OCI-M1 (cell line): ENCODE measurements at places on chromosomes 2 and 18.

- no peak for DNase-seq
These were observed 115.4 kb downstream of the ACAA2 start for GRCh38 chr18:49697757-49698524.

DNA sequence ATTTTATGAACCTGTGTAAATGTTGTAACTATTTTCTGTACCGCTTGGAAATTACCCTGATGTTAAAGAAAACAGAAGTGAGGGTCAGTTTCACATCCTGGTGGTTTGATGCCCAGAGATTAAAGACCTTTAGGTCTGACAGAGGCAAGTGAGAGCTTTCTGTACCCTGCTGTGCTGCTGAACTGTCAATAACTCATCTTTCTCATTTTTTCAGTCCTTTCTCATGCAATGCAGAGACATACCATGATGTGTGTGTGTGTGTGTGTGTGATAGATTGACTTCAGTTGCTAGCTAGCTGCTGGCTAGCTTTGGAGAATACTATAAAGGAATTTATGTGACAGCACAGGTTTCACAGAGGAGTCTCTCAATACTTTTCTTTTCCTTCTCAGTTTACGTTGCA, 2025.6 kb upstream of the LRRTM1 start:
- peak; percentile 1 for DNase-seq

- no peak for DNase-seq
These were observed 62.3 kb upstream of the NCK2 start for GRCh38 chr2:105682401-105682800.

DNA sequence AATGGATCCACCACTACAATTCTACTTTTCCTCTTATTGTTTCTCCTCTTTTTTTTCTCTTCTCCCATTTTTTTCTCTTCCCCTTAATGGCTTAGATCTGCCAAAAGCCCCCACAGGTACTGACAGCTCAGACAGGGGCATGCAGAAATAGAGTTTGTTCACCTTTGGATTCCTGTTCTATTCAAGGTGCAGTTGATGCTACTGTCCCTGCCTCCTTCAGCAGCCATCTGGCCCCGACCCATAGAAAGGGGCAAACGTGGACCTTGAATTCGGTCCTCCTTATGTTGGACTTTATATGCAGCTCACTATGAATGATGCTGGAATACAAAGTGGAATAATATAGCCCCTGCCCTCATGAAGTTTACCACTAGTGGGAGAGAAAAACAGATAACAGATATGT, 27.7 kb upstream of the ALK start:
- no peak for DNase-seq

DNA sequence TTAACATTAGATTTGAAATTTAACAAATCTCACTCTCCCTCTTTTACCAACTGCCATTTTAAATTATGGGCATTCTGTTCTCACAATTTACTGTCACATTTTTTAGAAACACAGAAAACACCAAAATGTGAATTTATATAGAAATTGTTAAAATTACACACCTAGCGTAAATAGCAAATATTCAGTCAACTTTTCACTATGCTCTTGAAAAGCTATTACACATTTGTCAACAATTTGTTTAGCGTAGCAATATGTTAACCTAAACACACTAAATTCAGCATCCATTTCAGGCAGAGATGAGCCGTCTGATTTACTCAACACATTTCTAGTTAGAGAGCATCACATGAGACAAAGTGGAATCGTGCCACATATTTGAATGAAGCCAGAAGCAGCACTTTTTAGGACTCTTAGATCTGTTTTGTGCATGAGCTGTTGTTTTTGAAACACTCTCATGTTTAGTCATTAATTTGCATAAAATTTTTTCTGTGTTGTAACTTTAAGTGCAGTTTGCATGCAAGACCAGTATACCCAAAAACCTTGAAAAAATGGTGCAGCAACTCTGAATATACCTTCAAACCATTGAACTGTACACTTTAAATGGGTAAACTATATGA, 8.2 kb downstream of the TTC32 start:
- DNase-seq = no peak

- peak; percentile 13 for DNase-seq
These were observed 50.5 kb upstream of the DLX2 start for GRCh38 chr2:172153156-172153555.

- peak; percentile 58 for DNase-seq
These were observed 143.0 kb upstream of the SCN7A start for GRCh38 chr2:166637051-166637450.

- no peak for DNase-seq
These were observed 139.3 kb downstream of the SETBP1 start for GRCh38 chr18:44819944-44820510.

GRCh38 chr2:1600191-1601066, 143.9 kb downstream of the PXDN start:
- no peak for DNase-seq

GRCh38 chr18:20971886-20972267, 139.7 kb downstream of the ROCK1 start:
- peak; percentile 67 for DNase-seq

DNA sequence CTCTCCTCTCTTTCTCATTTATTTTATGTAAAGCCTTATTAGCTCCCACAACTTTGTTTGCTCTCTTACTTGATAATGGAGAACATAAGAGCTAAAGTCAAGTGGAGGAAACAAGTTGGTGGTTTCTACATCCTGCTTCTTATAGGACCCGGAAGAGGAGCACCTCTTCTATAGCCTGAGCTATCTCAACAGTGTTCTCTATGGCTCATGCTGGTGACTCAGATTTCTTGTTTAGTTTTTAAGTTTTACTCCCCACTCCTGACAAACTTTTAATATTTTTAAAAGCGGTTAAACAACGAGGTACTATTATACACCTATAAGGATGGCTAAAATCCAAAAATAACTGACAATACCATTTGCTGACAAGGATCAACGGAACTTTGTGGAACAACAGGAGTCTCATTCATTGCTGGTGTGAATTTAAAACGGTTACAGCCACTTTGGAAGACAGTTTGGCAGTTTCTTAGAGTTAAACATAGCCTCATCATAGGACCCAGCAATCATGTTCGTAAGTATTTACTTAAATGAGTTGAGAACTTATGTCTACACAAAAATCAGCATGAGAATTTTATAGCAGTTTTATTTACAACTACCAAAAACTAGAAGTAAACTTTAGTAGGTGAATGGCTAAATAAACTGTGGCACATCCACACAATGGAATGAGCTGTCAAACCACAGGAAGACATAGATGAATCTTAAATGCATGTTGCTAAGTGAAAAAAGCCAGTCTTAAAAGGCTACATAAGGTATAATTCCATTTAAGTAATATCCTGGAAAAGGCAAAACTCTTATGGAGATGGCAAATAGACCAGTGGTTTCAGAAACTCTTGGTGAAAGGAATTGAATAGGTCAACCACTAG, 12.7 kb upstream of the CDC42EP3 start:
- DNase-seq = no peak

DNA sequence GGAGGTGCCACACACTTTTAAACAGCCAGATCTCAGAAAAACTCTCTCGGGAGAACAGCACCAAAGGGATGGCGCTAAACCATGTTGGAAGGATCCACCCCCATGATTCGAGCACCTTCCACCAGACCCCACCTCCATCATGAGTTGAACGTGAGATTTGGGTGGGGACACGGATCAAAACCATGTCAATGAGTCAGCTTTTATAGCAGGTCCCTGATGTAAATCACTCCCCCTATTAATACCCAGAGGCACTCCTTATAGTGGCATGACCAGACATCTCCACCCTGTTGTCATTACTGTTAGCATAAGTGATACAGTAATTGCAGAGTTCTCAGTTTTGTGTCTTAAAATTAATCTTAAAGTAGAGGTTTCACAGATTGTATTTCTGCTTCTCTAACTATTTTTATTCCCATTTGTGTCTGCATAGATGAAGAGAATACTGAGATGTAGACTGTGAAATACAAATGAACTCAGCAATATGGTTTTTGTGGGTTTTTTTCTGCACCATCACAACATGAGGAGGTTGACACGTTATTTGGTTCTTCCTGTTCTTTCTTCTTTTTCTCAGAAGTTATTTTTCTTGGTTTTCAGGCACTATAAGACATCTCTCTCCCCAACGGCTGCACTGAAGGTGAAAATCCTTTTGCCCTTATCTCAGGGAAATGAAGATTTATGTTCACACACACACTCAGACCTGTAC, 218.2 kb downstream of the ARL4C start:
- no peak for DNase-seq

DNA sequence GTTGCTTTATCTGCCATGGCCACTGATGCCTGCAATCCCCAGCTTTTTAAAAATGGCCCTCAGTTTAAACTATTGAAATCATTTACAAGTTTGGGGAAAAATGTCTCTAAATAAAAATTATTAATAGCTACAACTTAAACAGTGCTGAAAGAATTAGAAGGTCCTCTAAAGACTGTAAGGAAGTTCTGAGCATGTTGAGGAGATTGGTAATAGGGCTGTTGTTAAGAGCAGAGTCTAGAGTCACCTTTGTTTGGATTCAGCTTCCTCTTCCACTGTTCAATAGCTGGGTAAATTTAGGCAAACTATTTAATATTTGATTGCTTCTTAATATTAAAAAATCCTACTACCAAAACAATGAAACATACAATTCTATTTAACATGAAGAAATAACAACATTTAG, 1127.1 kb upstream of the DDX18 start:
- DNase-seq = no peak

DNA sequence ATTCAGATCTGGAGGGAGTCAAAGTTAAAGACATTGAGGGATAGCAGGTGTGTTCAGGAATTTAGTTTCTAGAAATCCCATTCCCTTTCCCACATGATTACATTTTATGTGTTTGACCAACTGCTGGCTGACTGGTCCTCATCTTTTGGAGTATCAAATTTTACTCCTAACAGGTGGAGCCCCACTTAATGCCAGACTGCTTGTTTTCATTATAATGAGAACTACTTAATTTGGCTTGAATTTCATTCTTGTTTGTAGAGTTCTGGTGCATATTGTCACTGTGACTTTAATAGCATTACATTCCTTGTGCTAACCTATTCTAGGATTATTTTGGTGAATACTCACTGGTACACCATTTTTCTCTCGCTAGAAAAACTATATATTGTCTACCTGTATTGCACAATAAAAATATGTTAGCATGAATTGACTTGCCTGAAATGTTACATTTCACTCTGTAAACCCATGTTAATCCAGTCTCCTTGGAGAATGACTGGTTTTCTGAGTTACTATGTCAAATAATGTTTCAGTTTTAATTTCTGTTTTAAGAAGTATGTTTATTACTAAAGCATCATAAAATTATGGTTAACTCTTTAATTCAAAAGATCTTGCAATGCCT, 98.2 kb downstream of the TANC1 start:
- no peak for DNase-seq

- peak; percentile 62 for DNase-seq
These were observed 19.7 kb upstream of the DCTN1 start for GRCh38 chr2:74399785-74400184.

GRCh38 chr2:68368654-68369336, 3.7 kb downstream of the PLEK start:
- no peak for DNase-seq

- no peak for DNase-seq
These were observed 589 bp upstream of the SGPP2 start for GRCh38 chr2:222423632-222424275.

GRCh38 chr2:5373200-5373599, 319.0 kb upstream of the SOX11 start:
- no peak for DNase-seq

- DNase-seq = peak; percentile 69
These were observed 41.8 kb downstream of the TGFBRAP1 start for GRCh38 chr2:105287692-105288091.

- peak; percentile 49 for DNase-seq
These were observed 42.2 kb downstream of the KLHL14 start for GRCh38 chr18:32730620-32731091.

DNA sequence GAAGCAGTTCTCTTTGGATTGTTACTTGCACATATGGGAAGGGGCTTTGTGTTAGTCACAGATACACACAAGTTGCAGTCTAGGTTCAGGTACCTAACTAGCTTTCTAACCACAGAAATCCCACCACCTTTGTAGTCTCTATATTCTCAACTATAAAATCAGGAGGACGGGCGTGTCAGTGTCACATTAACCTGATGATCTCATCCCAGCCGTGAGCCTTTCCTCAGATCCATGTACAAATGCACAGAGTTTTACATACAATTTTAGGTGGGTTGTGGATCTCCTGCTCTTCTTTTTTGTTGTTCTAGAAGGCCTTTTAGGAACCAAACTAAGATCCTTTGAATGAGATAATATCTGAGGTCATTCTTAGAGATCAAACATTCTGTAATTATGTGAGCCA, 94.0 kb downstream of the ZNF532 start:
- DNase-seq = no peak

DNA sequence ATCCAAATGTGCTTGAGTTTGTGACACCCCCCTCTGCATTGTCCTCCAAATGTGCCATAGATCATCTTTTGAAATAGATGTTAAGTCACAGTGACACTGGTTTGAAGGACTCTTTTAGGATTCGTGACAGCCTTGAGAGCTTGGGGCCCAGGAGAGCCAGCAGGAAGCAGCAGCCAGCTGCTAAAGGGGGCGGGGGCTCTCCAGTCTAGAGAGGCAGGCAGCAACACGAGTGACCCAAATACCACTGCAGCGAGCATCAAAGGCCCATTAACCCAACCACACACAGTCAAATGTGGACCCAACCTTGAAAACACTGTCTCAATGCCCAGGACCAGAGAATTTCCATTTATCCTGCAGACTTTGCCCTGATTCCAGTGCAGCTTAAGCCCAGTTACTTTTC, 75.6 kb downstream of the ZBTB7C start:
- no peak for DNase-seq

DNA sequence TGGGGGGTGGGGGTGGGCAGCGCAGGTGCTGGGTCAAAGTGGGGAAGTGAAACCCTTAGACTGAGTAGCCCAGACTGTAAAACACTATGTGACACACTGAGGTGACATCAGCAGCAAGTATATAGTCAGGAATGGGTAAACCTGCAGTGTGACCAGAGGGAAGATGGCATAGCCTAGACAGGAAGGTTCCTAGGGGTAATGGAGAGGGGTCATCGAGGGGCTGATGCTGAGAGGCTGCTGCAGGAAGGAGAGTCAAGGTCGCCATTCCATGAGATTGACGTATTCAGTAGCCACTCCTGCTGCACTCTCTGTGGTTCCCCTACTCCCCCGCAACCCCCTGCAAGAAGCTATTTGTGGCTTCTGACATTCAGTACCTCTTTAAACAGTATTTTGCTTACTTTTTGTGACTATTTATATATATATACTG, 111.7 kb downstream of the CHST9 start:
- DNase-seq = no peak

GRCh38 chr18:70522183-70522680, 233.4 kb downstream of the SOCS6 start:
- DNase-seq = no peak

GRCh38 chr2:74639550-74639949, 8.6 kb downstream of the M1AP start:
- DNase-seq = no peak

- peak; percentile 92 for DNase-seq
These were observed at the start of gene SP140L for GRCh38 chr2:230326453-230327417. Gene SP140L, plus strand, starts transcription at chr2:230327193. Its CDS starts 77 bp downstream, at chr2:230327270.

- DNase-seq = peak; percentile 36
These were observed 187.1 kb downstream of the ZBTB7C start for GRCh38 chr18:48222118-48222517.

DNA sequence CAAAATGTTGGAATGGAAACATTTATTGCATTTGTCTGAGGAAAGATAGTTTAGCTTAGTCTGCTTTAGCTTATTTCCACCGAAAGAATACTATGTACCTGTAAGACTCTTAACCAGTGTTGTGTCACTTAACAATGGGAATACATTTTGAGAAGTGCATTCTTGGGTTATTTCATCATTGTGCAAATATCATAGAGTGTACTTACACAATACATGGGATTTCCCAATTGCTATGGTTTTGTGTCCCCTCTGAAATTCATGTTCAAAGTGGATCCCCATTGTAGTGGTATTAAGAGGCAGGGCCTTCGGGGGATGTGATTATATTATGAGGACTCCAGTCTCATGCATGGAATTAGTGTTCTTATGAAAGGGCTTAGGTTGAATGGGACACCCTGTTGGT, 249.4 kb upstream of the UBE2E3 start:
- DNase-seq = no peak
